ENCODE measurements at places on chromosomes 3 and 15. TPM values are rescaled to one million over a fixed set of nuclear protein-coding genes. Genes with fewer than 3 reads are reported as not detected.

SSUH2 gene
- 0.11 TPM for total RNA-seq

SNTN gene
- total RNA-seq, result not detected

DNA sequence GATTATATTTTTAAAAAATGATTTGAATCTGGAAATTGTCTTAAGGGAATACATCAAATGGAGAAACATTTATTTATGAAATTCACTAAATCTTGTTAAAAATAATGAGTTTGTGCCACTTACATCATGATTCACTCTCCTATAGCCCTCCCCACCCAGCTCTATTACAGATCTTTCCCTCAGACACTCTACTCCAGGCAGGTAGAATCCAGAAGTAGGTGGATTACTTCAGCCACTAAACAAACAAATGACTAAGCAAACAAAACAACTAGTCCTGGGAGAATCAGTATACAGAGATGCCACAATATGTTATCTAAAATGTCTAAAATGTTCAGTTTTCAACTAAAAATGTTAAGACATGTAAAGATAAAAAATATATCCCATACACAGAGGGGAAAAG, 608.1 kb upstream of the UBE2E2 start:
- H3K4me1 ChIP-seq, result no peaks in the 10 kb centered on the region
- DNase-seq, result no peak
- H3K27me3 ChIP-seq, result no peaks in the 10 kb centered on the region

GRCh38 chr15:68275165-68275746, 2.3 kb upstream of the FEM1B start:
- H3K27me3 ChIP-seq, result no peaks in the 10 kb centered on the region
- DNase-seq, result no peak
- H3K4me1 ChIP-seq, result peaks cover 26% of the 10 kb centered on the region
- no peaks in the 10 kb centered on the region for H3K36me3 ChIP-seq
- H3K4me3 ChIP-seq, result no peak overlapping the region
